ENCODE measurements at places on chromosomes 6 and 20.

- no peak for DNase-seq
Measured at GRCh38 chr6:11596640-11597237, 59.2 kb downstream of the TMEM170B start.

DNA sequence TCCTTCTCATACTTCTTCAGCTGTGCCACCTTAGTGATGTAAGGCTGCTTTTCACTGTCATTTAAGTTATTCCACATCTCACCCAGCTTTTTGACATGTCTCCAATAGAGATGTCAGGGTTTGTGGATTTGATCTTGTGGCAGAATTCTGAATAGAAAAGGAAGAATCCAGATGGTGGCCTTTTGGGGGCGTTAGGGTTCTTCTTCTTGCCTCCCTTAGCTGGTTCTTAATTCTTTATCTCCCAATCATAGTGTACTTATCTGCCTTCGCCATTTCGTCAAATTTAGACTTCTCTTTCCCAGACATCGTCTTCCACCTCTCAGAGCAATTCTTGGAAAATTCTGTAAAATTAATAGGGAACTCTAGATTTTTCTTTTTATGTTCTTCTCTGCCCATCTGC is 422.9 kb downstream of the GJA1 start:
- DNase-seq: no peak

DNA sequence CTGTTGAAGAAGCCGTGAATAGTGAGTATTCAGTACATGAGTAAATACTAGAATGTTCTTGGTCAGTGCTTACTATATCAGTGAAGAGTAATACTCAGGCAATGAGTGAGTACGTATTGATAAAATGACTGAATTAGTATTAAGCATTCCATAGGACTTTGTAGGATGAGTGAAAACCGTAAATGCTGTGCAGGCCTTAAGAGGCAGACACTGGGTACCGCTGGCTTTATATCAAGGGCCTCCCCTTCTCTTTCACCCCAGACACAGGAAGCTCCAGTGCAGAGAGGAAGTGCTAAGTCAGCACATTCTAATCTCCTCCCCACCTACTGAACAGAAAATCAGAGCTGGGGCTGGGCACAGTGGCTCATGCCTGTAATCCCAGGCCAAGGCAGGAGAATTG is 24.2 kb downstream of the POFUT1 start:
- DNase-seq: no peak

- no peak for DNase-seq
Measured at GRCh38 chr6:107813555-107814194, 10.4 kb downstream of the SCML4 start.

GRCh38 chr6:2725999-2726567 is 24.6 kb downstream of the MYLK4 start:
- DNase-seq: no peak

- no peak for DNase-seq
Measured at GRCh38 chr6:144595266-144595665, 310.1 kb downstream of the UTRN start.

- DNase-seq: peak; percentile 40
Measured at GRCh38 chr6:44115866-44116265, 11.4 kb downstream of the MRPL14 start.

DNA sequence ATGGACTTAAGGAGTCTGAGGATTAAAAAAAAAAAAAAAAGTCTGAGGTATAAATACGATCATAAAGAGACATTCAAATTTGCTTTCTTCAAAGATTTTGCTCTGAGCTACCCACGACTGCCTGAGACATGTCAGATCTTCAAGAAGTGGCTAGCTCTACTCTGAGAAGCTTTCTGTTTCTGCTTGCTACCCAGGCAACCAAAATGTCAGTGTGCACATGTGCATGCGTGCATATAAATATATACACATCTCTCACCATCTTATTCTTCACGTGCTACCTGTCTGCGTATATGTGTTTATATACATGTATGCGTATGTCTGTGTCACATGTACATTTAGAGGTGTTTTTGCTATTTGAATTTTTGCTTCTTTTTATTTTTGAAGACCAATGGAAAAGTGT is 299.6 kb upstream of the STXBP5 start:
- DNase-seq: no peak

GRCh38 chr6:118372413-118372812 is 175.7 kb upstream of the PLN start:
- no peak for DNase-seq

GRCh38 chr6:32954986-32955802 is 2.3 kb upstream of the HLA-DMA start:
- no peak for DNase-seq

GRCh38 chr20:4195499-4195898 is 180.1 kb upstream of the RNF24 start:
- DNase-seq: no peak

- no peak for DNase-seq
Measured at GRCh38 chr6:98836962-98837944, 2.9 kb downstream of the POU3F2 start.

DNA sequence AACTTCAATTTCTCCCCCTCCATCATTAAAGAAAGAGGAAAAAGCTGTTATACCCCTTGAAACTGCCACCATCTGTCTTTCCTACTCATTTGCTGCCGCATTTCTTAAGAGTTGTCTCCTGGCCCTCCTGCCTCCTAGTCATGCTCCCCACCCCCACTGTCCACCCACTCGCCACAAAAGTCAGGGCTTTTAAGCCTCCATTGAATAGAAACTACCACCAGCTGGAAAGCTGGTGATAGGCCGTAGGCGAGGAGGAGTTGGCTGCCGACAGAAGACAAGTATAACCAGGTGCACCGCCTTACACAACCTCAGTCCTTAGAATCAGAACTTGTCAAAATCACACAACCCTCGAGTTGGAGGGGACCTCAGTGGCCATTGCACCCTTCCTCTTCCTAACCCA is 67.6 kb downstream of the B3GAT2 start:
- DNase-seq: no peak

DNA sequence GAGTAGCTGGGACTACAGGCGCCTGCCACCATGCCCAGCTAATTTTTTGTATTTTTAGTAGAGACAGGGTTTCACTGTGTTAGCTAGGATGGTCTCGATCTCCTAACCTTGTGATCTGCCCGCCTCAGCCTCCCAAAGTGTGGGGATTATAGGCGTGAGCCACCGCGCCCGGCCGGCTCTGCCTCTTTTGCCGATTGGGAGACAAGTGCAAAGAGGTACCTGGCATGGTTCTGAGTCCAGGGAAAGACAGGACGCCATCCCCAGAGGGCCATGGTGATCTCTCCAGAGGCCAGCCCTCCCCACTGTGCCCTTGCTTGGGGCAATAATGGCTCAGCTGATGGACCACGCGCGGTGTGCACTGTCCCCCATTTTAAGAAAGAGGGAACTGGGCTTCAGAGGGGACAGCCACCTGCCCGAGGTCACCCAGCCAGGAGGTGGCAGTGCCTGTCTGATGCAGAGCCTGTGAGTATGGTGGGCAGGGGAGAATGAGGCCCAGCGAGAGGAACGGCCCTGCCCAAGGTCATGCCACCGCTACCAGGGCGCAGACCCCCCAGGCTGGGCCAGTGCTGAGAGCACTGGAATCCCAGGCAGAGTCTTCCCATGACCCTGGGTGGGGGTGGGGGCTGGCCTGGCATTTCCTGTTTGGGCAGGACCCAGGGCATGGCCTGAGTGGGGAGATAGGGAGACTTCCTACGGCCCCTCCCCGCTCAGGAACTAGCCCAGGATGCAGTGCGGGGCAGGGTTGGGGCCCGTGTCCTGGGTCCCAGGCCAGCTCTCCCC is 61.0 kb downstream of the SNAI1 start:
- DNase-seq: no peak

DNA sequence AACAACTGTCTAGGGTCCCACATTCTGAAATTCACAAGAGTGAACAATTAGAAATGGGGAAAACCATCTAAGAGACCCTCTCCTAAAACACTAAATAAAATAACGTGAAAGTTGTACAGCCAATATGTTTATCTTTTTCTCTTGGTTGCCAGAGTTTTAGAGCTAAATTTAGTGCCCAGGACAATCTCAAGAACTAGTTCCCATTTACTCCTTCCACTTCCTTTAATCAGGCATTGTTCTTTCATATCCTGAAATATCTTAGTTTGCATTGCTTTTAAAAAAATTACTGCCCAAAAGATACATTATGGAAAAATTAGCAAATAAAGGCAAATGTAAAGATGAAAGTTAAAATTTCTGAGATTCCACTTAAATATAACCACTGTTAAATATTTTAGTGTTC is 33.1 kb upstream of the UBR2 start:
- no peak for DNase-seq

DNA sequence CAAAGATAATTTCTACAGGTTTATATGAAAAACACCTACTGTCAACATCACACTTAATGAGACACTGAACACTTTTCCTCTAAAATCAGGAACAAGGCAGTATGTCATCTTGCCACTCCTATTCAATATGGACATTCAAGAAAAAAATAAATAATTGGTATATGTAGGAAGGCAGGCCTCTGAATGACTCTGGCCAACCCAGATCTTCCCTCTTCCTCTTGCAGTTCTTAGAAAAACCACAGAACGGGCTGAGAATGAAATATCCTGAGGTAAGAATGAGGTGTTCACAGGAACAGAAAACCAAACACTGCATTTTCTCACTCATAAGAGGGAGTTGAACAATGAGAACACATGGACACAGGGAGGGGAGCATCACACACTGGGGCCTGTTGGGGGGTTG is 1207.2 kb upstream of the CITED2 start:
- no peak for DNase-seq

GRCh38 chr20:50395914-50396488 is 114.2 kb upstream of the PTPN1 start:
- DNase-seq: no peak

DNA sequence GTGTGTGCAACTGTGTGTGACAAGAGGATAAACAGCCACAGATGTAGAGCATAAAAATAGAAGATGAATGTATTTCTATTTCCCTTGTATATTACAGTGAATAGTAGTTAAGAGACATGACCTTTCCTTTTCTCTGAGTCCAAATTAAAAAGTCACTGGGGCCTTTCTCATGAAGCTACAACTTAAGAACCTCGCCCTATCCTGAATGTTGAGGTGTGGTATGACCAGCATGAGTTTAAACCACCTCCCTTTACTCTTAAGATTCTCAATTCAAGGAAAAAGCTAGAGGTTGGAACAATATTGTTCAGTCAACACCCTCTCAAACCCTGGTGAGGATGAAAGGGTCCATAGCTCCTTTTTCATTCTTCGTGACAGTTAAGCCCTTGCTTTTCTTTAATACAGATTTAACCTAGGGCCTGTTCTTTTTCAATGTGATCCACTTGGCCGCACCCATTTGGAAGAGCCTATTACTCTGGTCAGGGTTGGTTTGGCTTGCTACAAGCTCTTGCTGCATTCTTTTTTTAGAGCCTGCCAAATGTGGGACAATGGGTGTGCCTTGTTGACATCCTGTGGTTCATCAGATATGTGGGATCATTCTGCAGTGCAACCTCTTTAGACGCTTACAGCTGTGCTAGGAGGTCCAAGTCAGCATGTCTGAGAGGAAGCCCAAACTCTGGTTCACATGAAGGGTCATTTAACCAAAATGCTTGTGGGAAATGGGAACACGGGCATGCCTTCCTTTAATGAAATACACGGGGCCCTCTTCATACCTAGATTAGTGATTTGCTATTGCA is 290.0 kb downstream of the HAO1 start:
- no peak for DNase-seq

DNA sequence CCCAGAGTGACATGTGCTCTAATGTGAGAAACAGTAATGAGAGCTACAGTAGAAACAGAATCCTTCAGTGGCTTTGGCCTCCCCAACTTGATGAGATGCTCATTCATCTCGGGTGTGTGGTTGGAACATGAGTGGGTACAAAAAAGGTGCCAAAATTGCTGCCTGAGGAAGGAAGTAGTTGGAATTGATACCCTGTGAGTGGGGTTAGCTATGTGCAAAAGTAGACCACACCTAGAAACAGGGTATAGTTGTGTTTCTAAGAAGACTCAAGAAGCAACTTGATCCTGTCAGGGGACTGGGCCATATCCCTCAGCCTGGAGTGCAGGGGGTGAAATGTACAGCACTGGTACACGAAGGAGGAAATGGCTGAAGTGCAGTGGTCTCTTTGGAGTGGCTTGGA is 206.4 kb upstream of the SUPT3H start:
- DNase-seq: no peak

GRCh38 chr20:16063881-16064280 is 509.4 kb downstream of the KIF16B start:
- DNase-seq: no peak

DNA sequence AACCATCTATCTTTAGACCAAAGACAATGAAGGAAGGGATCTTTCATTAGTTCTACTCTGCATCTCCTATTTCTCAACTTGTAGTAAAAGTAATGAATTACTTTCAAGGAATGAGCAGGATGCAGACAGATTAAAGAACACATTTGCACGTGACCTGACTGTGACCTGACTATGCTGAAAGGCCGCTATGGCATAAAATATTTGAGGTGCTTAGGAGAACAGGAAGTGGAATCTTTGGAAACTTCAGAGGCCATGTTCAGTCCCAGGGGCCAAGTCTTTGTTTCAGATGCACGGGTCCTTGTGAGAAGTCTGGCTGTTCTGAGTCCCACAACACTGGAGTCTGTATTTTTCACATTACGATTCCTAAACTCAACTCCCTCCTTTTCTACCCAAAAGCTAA is 41.0 kb downstream of the NINL start:
- no peak for DNase-seq

GRCh38 chr20:35329435-35330139 is 37.4 kb upstream of the FAM83C start:
- peak; percentile 89 for DNase-seq

DNA sequence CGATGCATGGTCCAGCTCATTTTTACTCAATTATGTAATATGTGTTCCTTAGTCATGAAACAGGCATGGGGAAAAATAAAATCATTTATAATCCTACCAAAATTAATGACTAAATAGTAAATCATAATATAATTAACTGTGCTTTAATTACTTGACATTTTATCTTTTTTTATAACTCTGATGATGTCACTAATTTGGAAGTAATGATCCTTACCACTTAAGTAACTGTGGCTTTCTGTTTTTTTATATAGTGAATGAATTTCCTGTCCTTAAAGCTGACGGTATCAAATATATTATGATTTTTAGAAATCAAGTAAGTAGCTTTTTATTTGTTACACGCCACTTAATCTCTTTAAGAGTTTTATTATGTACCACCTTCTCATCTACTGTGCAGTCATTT is 32.2 kb downstream of the CSE1L start:
- no peak for DNase-seq

GRCh38 chr6:110597761-110598160 is 121.3 kb upstream of the SLC22A16 start:
- no peak for DNase-seq

GRCh38 chr6:10431423-10432164 is 16.7 kb upstream of the TFAP2A start:
- no peak for DNase-seq

GRCh38 chr20:62487-62886 is 25.0 kb upstream of the DEFB125 start:
- no peak for DNase-seq

GRCh38 chr6:132892929-132893771 is 78.8 kb downstream of the RPS12 start:
- DNase-seq: no peak

- no peak for DNase-seq
Measured at GRCh38 chr6:68704485-68704884, 69.4 kb downstream of the ADGRB3 start.

Data from SW 1271 (cell line).